ENCODE measurements at places on chromosomes 3 and 15. TPM values are rescaled to one million over a fixed set of nuclear protein-coding genes. Genes with fewer than 3 reads are reported as not detected.

KLHL40 gene
- not detected for polyA plus RNA-seq

STARD9 gene
- polyA plus RNA-seq = 18.0 TPM

C15orf40 gene
- 23.4 TPM for polyA plus RNA-seq

ZNF662 gene
- polyA plus RNA-seq = 52.0 TPM

CRABP1 gene
- 0.40 TPM for polyA plus RNA-seq

NME9 gene
- 2.8 TPM for polyA plus RNA-seq

SLC9A9 gene
- polyA plus RNA-seq = 13.9 TPM

PRSS50 gene
- 1.1 TPM for polyA plus RNA-seq

SLC22A13 gene
- polyA plus RNA-seq = 0.55 TPM

C3orf20 gene
- 0.10 TPM for polyA plus RNA-seq

SH3GL3 gene
- 11.9 TPM for polyA plus RNA-seq

TMEM108 gene
- 47.1 TPM for polyA plus RNA-seq

MELTF gene
- polyA plus RNA-seq = 4.0 TPM

SCG3 gene
- polyA plus RNA-seq = 1.2 TPM

- no peak for DNase-seq
These were observed 46.8 kb downstream of the CMTM6 start for GRCh38 chr3:32455609-32456428.

DNA sequence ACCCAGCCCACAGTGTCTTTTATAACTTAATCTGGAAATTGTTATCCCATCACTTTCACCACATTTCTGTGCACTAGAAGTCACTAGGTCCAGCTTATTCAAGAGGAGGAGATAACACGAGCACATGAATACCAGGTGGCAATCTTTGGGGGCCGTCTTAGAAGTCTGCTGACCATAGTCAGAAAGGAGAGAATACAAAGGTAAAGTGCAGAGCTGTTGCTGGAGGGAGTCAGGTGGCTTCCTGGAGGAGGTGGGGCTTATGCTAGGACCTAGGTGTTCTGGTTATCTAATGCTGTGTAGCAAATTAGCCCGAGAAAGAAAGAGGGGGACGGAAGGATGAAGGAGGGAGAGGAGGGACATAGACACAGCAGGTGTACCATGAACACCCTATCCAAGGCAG lies 46.5 kb downstream of the SLC6A20 start:
- DNase-seq = no peak

- no peak for DNase-seq
These were observed 323.7 kb upstream of the CTNNB1 start for GRCh38 chr3:40875581-40875980.

GRCh38 chr3:14514323-14514720 lies 25.8 kb downstream of the GRIP2 start:
- DNase-seq = no peak

DNA sequence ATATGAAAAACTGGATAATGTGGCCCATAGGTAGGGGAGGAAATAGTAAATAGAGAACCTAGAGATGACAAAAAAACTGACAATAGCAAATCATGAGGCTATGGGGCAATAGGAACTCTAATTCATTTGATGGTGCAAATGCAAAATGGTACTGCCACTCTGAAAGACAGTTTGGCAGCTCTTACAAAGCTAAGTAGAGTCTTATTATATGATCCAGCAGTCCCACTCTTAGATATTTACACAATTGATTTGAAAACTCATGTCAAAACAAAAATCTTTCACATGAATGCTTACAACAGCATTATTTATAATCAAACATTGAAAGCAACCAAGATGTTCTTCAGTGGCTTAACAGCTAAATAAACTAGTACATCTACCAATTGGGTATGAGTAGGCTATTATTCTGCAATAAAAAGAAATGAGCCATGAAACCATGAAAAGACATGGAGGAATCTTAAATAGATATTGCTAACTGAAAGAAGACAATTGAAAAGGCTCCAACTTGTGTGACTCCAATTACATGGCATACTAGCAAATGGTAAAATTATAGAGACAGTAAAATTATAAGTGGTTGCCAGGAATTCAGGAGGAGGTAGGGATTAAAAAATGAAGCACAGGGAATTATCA lies 321.8 kb upstream of the STAC start:
- DNase-seq = no peak

DNA sequence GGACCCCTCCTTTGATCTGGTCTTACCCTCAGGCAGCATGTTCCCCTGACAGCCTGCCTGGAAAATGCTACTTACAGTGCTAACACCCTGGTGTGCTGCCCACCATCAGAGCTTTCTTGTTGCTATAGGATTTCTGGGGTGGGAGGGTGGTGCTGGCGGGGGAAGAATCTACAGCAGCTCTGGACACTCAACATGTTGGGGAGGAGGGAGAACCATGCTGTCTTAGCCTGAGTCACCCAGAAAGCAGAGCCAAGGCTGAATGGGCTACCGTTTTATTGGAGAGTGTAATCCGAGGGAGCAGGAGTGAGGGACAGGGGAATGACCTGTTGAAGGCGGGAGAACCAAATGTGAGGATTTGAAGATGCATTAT lies 45.6 kb downstream of the MFSD1 start:
- no peak for DNase-seq

- DNase-seq = no peak
These were observed 142.8 kb downstream of the EDEM1 start for GRCh38 chr3:5330152-5330810.

GRCh38 chr3:69699183-69699582 lies 40.1 kb upstream of the MITF start:
- DNase-seq = no peak

- no peak for DNase-seq
These were observed 58.6 kb upstream of the SLITRK3 start for GRCh38 chr3:165254812-165255211.

GRCh38 chr3:143035466-143036211 lies 34.3 kb downstream of the U2SURP start:
- DNase-seq = peak; percentile 29

- DNase-seq = no peak
These were observed 24.5 kb upstream of the PLCL2 start for GRCh38 chr3:16860234-16860633.

- DNase-seq = peak; percentile 69
These were observed 3.9 kb upstream of the TLE3 start for GRCh38 chr15:70101459-70102113.

DNA sequence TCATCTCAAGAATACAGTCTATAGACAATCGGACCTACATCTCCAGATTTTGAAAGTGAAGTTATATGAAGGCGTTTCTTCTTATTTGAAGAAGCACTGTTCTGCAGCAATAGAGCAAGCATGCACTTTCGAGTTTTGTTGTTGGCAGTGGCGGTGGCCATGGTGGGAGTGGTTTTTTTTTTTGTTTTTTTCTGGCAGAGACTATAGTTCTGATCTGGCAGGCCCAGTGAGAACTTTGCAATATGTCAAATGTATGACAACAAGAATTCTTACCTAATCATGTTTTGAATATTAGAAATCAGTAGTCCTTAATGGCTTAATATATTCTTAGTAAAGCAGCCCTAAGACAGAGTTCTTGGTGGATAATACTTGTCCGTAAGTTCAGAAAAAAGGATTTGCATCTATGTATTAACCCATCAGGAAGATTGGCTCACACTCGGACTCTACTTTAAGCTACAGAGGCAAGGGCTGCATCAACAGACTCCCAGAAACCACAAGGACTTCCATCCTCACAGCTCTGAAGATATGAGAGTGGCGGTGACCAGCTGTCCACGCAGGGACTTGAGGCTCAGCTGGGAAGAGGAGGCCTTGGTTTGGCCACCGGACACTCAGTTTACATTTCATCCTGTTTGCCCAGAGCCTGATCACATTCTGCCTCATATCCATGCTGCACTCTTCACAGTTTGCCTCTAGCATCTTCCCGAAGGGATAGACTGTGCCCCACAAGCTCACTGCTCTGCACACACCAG lies 124.1 kb upstream of the THBS1 start:
- no peak for DNase-seq

- DNase-seq = no peak
These were observed 332.7 kb downstream of the EDEM1 start for GRCh38 chr3:5520237-5520636.

GRCh38 chr3:63199606-63200005 lies 78.5 kb upstream of the SYNPR start:
- DNase-seq = no peak

- DNase-seq = no peak
These were observed 128.7 kb upstream of the WNT5A start for GRCh38 chr3:55615694-55616295.

DNA sequence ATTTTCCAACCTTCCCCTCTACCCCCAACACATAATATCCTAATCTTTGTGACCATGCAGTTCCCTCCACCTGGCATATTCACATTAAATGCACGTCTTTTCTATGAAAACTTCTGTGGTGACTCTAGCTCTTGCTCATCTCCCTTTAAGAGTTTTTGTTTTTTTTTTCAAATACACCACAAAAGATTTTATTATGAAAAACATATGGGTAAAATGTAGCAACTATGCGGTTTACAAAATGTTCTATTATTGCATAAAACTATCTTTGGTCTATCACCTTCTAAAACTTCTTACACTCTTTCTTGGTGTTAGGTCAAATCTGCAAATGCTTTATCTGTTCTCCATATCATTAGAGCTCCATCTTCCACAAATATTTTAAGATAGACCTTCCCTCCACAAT lies 38.6 kb upstream of the ADGRG7 start:
- DNase-seq = no peak

DNA sequence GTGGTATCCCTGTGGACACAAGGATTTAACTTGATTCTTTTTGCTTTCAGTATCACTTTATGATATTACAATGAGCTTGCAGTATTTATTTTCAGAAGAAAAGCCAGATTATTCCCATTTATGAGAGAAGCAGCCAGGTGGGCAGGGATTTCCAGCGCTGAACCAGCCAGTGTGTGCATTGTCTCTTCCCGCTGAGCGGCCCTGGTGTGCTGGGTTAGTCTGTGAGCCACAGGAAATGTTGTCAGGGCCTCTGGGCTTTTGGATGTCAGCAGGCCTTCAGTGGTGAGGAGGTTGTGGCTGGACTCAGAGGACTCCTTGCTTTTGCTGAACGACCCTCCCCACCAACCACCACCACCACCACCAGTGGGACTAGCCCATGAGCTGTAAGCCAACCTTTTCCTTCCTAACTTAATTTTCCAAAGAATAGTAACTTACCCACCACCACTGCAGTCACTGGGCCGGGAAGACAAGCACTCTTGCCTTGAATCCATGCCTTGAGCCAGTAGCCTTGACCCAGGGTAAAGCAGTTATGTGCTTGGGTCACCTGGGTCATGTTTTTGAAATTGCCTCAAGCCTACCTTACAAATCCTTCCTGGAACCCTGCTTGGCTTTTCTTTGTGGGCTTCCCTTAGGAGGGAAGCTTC lies 33.1 kb downstream of the FLNB start:
- no peak for DNase-seq

- no peak for DNase-seq
These were observed 196.7 kb upstream of the WNT5A start for GRCh38 chr3:55683666-55684270.

GRCh38 chr3:183255348-183255730 lies 2.3 kb downstream of the B3GNT5 start:
- no peak for DNase-seq

DNA sequence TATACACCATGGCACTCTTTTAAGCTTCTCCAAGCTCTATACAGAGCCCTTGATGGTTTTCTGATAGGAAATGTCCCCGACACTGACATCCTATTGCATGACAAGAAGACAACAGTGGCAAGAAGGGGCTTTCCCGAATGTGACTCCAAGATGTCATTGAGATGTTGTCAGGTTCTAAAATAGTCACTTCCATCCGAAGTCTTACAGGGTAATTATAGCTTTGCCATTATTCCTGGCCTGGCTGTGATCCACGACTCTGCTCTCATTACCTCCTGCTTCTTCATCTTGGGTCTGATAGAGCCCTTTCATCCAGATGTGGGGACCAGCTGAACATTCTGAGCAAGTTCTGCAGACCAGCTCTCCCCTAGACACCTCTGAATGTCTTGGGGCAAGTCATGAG lies 40.6 kb upstream of the ADAMTS9 start:
- DNase-seq = no peak

DNA sequence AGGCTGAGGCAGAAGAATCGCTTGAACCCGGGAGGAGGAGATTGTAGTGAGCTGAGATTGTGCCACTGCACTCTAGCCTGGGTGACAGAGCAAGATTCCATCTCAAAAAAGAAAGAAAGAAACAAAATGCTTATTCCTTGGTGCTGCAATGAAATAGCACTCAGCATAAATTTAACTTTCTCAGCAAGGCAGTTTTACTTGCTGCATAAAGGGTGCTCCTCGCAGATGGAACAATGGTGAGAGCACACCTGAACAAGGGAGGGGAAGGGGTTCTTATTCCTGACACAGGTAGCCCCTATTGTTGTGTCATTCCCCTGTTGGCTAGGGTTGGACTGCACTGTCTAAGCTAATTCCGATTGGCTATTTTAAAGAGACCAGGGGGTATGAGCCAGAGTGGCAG lies 17.1 kb downstream of the PAK2 start:
- DNase-seq = no peak

DNA sequence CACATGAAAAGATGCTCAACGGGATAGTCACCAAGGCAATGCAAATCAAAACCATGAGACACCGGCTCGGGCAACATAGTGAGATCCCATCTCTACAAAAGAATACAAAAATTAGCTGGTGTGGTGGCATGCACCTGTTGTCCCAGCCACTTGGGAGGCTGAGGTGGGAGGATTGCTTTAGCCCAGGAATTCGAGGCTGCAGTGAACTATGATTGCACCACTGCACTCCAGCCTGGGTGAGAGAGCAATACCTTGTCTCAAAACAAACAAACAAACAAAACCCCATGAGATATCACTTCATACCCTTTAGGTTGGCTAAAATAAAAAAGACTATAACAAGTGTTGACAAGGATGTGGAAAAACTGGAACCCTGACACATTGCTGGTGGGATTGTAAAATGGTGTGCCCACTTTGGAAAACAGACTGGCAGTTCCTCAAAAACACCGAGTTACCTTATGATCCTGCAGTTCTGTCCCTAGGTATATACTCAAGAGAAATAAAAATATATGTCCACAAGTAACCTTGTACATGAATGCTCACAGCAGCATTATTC lies 3.8 kb upstream of the PPARG start:
- no peak for DNase-seq

- DNase-seq = no peak
These were observed 9.0 kb upstream of the ANXA2 start for GRCh38 chr15:60406513-60407414.

DNA sequence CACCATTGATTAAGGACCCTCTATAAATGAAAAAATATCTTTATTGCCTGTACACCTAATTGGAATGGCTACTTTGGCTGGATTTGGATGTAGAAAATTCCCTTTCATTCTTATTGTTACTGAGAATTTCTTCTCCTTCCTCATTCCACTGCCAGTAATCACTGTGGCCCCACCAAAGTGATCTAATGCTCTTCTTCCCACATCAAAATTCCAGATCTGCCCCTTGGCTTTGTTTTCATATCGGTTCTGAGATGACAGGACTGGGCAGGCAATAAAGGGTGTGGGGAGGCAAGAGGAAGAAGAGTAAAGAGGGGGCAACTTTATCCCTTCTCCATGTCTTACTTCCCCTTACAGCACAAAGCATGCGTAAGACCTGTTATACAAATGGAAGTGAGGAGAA lies 2.1 kb downstream of the ANKUB1 start:
- DNase-seq = no peak

- no peak for DNase-seq
These were observed 277.9 kb downstream of the PTPRG start for GRCh38 chr3:61839256-61839655.

GRCh38 chr15:85710340-85710842 lies 84.3 kb downstream of the KLHL25 start:
- no peak for DNase-seq

- no peak for DNase-seq
These were observed 34.8 kb downstream of the COMMD2 start for GRCh38 chr3:149717391-149718056.
